Astrocyte of the spinal cord (primary cell): ENCODE measurements at places on chromosomes 13 and 19.

- DNase-seq = peak; percentile 35
These were observed 25.9 kb downstream of the MPND start for GRCh38 chr19:4369109-4369887.

- no peak for DNase-seq
These were observed 12.6 kb upstream of the GARRE1 start for GRCh38 chr19:34241513-34242337.

GRCh38 chr19:44671400-44671799 lies at the start of gene CEACAM19:
Gene CEACAM19, plus strand, starts transcription at chr19:44671482. Its CDS starts 450 bp downstream, at chr19:44671932.
- no peak for DNase-seq

DNA sequence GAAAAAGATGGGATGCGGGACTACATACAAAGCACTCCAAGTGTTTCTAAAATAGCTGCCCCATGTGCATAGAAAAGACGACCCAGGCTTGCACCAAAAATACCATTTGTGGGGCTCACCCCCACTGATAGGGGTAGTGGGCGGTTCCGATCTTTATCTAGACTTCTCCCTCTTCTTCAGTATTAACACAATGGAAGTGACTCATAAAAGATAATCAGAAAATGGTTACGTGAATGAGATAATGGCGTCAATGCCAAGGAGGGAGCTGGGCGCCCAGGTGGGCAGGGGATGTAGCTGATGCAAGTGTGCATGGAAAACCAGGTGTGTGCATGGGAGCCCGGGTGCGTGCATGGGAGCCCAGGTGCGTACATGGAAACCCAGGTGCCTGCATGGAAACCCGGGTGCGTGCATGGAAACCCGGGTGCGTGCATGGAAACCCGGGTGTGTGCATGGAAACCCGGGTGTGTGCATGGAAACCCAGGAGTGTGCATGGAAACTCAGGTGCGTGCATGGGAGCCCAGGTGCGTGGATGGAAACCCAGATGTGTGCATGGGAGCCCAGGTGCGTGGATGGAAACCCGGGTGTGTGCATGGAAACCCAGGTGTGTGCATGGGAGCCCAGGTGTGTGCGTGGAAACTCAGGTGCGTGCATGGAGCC lies 32.7 kb downstream of the LAMP1 start:
- no peak for DNase-seq

DNA sequence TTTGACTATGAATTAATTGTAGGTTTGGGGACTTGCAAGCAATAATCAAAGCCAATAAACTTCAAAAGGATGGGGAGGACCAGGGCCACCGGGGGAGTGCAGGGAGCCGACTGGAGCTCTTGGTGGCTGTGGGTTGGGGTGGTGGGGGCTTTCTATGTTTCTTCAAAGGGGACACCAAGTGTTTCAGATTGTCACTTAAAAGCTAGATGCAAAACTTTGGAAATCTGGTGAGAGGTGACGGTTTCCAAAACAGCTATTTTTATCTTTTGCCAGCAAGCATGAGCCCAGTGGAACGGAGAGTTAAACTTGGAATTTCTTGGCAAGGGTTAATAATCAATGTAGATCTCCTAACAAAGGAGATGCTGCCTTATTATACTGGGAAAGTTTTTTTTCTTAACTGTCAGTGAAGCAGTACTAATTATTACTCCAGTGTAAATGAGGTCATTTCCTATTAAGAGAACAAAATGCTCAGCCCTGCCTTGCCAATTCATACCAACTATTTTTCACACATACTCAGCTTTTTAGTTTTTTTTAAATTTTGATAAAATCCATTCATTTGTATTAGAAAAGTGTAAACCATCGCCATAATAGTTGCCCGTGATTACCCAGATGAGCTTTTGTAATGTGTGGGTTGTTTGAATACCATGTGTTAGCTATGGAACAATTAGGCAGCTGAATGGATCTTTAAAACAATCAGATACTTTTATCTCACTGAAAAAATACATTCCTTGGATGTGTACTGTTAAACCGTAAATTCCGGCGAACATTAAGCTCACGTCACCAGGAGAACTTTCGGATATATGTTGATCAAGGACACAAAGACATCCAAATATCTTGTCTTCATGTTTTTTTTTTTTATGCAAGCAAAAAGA lies 95.9 kb upstream of the ZNF536 start:
- no peak for DNase-seq

DNA sequence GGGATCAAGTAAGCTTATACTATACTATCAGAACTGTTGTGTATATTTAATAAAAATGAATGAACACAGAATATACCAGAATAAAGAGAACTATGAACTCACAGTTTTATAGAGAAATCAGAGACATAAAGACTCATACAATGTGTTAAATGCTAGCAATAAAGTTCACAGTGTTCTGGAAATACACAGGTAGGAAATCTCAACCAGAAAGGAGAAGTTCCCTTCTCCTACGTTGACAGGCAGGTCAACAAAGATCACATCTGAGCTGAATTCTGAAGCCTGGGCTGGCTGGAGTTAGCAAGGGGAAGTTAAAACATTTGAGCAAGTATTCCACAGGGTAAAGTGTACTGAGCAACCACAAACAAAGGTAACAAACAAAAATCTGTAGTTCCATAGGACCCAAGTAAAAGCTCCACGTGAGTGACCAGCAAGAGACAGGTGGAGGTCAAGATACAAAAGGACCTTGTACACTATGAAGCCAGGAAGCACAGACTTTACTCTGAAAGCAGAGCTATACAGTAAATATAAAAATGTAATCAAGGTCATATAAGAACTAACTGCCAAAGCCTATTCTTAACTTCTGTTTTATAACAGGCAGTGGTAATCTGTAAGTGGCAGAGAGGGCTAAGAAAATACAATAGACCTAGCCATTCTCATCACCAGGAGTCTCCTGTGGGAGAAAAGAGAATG lies 13.0 kb downstream of the FBXL3 start:
- no peak for DNase-seq

DNA sequence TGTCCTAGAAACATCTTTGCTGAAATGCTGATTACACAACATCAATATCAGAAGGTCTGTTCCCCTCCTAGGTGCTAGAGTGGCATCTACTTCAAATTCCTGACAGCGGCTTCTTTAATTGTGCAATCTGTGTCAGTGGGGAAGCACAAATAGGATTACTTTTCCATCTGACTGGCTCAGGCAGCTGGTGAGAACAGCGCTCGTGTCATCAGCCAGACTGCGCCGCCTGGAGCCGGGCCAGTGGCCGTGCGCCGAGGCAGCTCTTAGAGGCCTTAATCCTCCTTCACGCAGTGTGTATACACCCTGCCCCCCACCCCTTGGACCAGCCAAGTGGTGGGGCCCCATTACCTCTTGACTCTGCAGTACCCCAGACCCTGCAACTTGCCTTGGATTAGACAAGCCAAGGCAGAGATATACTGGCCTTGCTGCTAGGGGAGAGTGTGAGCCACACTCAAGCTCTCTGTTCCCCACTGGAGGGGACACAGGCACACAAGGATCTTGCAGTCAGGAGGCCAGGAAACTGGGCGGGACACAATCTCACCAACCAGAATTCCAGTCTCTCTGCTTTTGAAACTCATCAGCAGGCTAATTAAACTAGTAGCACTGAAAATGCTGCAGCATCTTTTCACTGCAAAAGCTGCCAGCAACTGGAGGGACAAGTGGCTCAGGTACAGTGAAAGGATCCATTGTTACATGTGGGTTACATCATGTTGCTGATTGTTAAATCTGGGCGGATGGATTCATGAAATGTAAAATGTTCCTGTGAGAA lies 48.9 kb upstream of the EPHX3 start:
- DNase-seq = peak; percentile 86

GRCh38 chr19:5106191-5106726 lies 137.3 kb downstream of the KDM4B start:
- DNase-seq = no peak

DNA sequence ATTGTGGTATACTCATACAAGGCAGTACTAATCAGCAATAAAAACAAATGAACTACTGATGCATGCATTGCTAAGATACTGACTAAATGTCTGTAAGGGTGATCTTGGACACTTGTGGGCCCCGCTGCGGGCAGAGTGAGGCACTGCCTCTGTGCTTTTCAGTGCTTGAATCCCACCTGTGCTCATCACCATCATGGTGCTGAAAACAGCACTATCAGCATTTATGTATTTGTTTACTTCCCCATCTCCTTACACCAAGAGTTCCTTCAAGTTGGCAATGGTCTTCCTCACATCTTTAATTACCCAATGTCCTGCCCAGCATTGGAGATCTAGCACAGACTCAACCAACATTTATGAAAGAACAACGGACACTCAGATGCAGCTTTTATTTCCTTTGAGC lies 193.7 kb upstream of the RFC3 start:
- no peak for DNase-seq

- DNase-seq = no peak
These were observed 47.9 kb downstream of the MICU2 start for GRCh38 chr13:21556051-21556450.

DNA sequence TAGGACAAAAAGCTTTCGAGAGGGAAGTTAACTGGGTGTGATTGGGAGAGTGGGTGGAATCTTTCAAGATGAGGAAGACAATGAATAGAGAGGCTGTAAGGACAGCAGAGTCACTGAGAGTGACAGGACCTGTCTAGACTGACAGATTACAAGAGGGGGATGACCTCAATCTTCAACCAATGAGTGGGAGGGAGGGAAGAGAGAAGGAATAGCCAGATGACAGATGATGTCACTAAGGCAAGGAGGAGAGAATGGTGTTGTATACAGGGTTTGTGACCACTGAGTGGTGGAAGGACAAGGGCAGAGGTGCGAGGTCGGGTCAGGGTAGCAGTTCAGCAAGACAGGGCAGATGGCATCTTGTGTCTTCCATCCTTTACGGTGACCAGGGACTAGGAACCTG lies 5.8 kb upstream of the ILF3 start:
- DNase-seq = no peak

DNA sequence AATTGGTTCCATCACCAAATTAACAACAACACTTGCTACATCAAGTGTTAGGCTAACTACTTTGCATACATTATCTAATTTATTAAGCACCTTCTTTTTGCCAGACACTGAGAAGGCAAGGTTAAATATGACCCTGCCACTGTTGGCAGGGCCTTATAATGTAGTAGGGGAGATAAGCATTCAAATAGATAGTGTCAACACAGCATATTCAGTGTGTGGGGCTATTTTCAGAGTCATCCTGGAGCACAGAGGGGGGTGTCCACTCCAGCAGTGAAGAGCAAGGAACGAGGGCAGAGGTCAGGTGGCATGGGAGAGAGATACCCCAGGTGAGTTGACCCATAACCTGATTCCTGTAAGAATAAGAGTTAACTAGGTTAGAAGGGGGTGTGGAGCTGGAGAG lies 121.6 kb downstream of the COG6 start:
- no peak for DNase-seq

DNA sequence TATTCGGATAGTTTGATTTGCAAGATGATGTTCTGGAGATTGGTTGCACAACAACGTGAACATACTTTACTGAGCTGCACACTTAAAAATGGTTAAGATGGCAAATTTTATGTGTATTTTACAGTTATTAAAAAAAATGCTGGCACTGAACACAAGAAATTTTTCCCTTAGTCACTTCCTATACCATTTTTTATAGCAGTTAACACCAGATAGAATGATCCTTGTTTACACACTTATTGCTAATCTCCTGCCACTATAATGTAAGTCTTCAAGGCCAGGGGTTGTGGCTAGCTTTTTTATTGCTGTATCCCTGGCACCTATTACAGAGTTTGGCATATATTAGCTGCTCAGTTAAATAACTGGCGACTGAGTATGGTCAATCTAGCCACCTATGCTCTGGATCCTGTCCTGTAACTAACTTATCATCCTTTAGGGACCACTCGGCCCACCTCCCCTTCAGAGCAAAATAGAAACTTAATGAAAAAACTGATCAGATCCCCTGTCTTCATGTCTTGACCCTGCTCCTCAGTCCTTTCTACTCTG lies 2.0 kb upstream of the EBPL start:
- no peak for DNase-seq

DNA sequence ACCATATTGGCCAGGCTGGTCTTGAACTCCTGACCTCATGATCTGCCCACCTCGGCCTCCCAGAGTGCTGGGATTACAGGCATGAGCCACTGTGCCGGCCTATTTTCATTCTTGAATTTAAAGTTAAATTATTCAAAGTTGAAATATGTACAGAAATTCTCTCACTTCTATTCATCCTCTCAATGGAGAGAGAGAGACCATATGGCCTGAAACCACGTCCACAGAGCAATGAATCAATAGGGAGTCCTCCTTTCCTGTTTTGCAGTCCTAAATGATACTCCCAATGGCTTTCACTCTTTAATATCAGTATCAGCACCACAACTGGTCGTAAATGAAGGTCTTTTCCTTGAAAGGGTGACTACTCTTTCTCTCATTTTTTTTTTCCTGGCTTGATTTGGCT lies 30.5 kb upstream of the KCTD4 start:
- DNase-seq = no peak

GRCh38 chr19:48445256-48445605 lies 552 bp upstream of the GRWD1 start:
- DNase-seq = peak; percentile 93

GRCh38 chr19:18287836-18288772 lies 6.7 kb upstream of the JUND start:
- peak; percentile 42 for DNase-seq

- DNase-seq = peak; percentile 96
These were observed at the start of gene ZNF90 for GRCh38 chr19:20077791-20078463. Gene ZNF90, plus strand, starts transcription at chr19:20078000. Its CDS starts 133 bp downstream, at chr19:20078133.

DNA sequence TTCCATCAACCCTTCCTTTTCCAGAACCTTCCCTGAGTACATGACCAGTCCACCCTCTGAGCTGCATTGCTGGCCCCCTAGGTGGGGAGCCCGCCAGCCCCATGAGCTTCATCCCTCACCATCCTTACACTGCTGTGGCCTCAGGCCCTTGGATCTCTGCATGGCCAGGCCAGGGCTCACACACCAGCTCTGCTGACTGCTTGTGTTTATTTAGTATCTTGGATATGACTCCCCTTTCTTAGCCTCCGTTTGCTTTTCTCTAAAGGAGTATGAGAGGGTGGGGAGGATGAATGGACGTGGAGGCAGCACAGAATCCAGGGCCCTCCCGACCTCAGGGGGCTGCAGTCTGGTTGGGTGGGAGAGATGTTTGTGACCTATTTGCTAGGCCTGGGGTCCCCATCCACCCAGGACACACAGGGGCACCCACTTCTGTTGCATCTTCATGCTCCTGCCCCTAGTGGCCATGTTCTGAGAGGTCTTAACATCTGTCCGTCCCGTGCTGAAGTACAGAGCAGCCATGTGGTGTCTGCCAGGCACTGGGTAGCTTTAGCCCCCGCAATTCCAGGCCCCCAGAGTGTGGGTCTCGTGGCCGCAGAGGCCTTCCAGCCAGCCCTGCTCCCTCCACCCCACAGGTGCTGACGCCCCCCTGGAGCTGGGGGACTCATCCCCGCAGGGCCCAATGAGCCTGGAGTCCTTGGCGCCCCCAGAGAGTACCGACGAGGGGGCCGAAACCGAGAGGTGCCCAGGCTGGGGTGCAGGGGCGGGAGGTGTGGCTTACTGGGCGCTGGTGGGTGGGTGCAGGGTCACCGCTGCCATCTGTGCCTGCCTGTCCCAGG lies 13.0 kb downstream of the ARHGEF1 start:
- no peak for DNase-seq

DNA sequence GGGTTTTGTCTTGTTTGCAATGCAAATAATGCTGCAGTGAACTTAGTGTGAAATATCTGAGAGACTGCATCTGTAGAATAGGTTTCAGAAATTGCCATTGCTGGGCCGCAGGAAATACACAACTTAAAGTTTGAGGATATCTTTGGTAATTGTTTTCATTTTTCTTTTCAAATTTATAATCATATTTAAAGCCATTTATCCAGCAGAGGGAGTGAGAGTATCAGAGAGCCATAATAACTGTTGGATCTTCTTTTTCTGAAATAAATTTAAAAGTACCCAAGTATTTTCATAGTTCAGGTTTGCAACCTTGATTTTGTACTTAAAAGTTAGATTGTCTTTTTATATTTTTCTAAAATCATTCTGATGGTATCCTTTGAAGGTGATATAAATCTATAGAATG lies 99.4 kb downstream of the ZMYM2 start:
- DNase-seq = no peak

- no peak for DNase-seq
These were observed 35.8 kb downstream of the GGACT start for GRCh38 chr13:100552755-100553154.
